ENCODE measurements at places on chromosomes 5 and 9. TPM values are rescaled to one million over a fixed set of nuclear protein-coding genes. Genes with fewer than 3 reads are reported as not detected.

DNA sequence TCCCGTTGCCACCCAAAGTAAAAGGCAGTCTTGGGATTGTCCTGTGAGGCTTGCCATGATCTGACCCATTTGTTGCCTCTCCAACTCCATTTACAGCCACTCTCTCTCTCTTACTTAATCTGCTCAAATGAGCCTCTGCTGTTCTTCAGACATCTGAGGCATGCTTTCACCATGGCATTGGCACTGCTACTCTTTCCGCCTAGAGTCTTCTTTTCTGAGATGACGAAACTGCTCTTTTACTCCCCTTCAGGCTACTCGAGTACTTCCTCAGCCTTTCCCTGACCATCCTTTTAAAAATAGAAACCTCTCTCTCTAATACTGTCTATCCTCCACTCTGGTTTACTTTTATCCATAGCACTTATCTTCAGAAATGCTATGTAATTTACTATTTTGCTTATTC lies 9.0 kb downstream of the FOCAD start:
- no peak for DNase-seq

GRCh38 chr9:77896938-77897667 lies 134.5 kb downstream of the GNAQ start:
- no peak for DNase-seq

Gene RC3H2
- 52.7 TPM for total RNA-seq

Gene CENPH
- total RNA-seq, result 36.2 TPM

DNA sequence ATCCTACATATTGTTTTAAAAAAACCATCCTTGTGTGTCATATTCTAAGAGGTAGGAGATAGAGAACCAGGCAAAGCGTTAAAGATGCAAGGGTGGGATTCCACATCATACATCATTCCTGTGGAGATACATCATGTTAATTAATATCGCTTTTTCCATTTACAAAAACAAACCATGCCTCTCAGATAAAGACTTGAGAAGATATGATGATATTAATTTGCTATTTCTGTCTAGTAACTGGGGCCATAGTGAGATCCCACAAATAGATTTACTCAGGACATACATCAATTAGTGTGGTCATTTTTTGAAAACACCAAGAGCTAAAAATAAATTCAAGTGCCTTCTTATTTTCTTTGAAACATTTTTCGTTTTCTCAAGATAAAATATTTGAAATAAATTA lies 165.4 kb upstream of the TARS1 start:
- DNase-seq, result no peak

DNA sequence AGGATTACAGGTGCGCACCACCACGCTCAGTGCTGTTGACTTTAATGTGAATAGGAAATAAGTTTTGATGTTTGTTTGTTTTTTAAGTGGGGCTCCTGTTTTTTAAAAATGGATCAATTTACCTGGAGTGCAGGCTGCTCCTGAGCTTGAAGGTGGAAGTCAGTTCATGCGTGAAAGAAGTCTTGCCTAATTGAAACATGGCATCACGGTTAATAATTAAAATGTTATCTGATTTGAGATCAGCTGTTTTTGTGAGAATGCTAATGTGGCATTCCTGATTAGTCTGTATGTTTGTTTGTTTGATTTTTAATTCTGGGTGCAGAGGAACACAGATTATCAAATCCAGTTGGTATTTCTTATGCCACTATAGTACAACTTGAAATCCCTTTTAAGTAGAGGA lies 6.5 kb downstream of the SFXN1 start:
- DNase-seq, result no peak

DNA sequence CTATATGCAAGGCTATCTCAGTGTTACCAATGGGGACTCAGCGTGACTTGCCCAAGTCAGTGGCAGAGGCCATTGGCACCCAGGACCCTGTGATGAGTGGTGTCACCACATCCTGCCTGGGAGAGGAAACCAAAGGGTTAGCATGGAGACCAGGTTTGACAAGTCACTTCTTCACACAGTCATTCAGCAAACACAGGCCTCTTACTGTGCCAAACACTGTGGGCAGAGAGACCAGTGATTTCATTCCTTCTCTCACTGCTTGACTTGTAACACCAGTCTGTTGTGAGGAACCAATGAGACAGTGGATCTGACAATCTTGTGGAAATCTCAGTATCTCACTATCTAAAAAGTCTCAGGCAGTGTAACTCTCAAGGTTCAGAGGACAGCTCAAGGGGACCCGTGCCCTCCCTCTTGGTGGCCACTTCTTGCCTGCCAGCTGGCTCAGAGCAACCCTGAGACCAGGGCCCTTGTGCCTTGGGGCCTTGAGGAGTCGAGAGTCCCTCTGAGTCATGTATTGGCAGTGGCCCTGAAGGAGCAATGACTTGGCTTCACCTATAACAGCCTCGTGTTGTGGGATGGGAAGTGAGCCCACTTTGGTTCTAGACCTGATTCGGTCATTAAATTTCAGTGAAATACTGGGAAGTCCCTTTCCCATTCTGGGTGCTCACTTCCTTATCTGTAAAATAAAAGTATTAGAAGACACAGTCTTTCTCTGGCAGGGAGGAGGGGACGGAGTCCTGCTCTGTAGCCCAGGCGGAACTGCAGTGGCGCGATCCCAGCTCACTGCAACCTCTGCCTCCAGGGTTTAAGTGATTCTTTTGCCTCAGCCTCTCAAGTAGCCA lies 1.6 kb downstream of the FABP6 start:
- peak; percentile 97 for DNase-seq

DNA sequence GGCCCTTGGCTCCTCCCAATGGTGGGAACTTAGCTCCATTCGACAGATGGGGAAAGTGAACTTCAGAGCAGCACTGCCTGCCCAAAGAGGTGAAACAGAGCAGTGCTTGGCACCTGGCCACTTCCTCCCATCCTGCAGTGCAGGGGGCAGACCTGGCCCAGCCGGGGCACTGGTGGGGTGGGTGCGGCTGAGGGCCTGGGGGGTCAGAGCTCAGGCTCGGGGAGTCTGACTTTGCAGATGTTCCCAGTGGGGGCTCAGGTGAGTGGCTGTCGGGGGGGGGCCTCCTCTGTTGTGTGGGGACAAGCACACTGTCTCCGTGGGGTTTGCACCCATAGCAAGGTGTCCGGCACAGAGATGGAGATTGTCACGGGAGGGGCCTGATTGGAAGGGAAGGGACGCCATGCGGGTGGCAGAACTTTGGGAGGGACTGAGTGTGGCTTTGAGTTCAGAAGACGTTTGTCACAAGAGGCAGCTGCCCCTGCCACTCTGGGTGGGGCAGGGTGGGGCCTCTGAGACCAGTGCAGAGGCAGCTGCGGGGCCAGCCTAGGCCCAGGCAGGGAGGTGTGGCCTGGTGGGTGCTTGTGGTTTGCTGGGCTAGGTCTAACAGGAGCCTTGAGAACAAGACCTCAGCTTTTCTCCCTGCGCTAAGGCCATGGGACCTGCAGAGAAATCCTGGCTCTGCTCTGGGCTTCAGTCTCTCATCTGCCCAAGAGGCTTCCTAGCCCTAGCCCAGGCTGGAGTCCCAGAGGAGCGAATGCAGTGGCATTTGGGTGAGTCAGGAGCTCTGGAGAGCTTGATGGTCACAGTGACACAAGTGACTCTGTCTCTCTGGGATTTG lies 2.5 kb downstream of the MYMK start:
- no peak for DNase-seq

- DNase-seq, result no peak
Observed at GRCh38 chr9:136235709-136236455, 9.7 kb downstream of the QSOX2 start.

DNA sequence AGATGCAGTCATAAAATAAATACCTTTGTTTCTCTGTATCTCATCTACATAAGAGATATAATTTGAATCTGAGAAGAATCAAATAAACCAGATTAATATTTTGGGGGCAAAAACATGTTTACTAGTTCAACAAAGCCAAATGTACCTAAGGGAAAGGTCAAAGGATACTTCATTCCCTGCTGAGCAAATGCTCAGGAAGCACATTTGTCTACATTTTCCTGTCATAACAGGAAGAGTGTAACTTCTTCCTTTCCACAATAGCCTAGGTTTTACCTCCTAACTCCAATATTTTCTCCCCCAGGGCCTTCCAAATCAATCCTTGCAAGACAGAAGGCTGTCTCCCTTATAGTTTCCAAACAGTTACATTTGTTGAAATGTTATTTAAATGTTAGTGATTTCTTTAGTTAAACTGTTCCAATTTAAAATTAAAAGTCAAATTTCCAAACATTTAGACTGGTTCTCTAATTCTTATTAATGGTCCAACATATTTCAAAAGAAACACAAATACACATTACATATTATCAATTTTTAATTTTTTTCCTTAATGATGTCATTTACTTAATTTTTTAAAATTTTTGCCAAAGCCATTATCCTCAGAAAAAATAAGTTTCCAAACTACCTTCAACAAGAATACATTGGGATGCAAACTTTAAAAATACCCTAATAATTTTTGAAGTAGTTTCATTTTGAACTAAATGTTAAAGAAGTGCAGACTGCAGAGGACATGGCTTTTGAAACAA lies 67.8 kb downstream of the MEF2C start:
- DNase-seq, result no peak

Gene C9
- not detected for total RNA-seq

DNA sequence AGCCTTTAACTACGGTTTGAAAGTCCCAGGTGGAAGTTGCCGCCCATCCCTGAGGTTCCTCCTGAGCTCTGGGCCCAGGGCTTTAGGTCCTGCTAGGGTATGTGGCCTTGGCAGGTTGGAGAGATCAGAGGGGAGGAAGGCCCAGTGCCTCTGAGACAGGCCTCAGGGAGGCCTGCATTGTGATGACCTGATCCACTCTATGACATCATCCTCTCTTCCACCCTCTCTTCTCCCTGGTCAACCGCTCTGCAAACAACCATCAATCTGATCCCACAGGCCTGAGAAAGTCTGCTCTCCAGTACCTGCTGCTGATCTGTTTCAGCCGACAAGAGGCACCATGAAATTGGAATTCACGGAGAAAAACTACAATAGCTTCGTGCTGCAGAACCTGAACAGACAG lies at the start of gene CCIN:
Gene CCIN, plus strand, starts transcription at position 223 of the 400 bp plus-strand sequence. Its CDS starts 115 bp downstream, at position 338.
- no peak for DNase-seq

Gene FBXO38
- 38.7 TPM for total RNA-seq

DNA sequence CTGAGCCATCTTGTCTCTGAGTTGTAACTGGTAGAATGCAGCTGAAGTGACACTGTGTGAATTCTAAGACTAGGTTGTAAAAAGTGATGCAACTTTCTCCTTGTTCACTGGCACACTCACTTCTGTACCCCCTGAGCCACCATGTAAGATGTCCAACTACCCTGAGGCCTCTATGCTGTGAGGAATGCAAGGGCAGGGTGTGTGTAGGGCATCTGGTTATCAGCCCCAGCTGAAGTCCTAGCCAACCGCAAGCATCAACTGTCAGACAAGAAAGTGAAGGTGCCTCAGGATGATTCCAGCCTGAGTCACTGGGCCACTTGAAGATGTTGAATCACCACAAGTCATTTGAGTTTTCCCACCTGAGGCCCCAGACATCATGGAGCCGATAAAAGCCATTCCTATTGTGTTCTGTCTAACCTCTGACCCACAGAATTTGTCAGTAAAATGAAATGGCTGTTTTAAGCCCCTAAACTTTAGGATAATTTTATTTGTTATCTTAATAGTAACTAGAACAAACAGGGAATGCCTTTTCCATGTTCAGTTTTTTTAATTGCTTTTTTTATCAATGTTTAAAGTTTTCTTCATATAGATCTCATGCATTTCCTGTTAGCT lies 18.7 kb upstream of the RHOBTB3 start:
- DNase-seq, result peak; percentile 100

DNA sequence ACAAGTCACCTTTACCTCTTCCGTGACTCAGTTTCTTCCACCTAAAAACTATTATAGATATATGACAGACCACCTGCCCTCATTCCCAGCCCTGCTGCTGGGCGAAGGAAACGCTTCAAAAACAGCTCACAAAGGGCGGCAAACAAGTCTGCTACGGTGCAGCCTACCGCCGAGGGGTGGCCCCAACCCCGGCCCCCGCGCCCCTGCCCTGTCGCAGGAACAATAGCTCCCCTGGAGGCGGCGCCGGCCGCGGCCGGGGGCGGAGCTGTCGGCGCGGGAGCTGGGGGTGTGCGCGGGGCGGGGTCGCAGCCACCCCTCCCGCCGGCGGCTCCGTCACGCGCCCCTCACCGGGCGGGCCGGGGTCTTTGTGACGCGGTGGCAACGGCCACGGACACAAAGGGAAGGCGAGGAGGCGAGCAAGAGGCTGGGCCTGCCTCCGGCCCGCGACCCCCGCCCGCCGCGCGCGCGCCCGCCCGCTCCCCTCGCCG lies at the start of gene TMEFF1:
Gene TMEFF1, plus strand, starts transcription at position 362 of the 488 bp plus-strand sequence. CDS start 396 bp downstream, outside the sequence.
- DNase-seq, result peak; percentile 41

Gene MLANA
- total RNA-seq, result not detected

DNA sequence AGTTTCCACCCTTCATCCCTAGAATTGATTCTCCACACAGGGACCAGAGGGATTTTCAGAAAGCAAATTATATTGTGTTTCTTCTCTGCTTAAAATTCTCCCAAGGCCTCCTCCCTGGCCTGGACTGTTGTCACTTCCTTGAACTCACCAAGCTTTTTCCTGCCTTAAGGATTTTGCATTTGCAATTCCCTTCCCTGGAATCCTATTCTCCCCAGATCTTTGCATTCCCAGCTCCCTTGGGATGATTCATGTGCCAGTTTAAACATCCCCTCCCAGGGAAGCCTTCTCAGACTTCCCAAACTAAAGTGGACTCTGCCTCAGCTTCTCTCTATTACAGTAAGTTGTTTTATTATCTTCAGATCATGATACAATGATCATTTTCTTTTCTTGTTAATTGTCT lies 35.2 kb upstream of the PDE8B start:
- no peak for DNase-seq

DNA sequence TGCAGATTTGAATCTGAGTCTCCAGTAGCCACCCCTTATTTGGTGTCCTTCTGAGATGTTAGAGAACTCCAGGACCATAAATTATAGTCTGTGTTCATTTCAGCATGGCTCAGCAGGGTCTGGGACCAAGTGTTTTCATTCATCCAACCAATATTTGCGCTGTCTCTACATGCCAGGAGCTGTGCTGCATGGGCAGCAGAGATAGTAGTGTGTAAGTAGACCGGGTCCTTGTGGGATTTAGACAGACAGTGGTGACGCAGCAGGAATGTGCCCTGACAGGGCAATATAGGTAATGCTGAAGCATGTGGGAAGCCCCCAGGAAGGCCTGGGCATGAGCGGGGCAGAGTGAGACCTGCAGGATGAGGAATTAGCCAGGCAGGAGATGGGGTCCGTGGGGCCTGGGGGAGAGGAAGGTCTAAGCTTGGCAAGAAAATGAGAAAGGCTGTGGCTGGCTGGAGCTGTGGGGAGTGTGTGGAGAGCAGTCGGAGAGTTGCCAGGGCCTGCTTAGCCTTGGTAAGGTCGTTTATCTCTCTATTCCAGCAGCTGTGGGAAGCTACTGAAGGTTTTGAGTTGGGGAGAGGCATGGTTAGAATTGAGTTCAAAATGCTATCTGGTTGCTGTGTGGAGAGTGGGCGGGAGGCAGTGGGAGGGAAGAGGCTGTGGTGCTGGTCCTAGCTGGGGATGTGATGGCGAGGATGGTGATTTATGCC lies 16.8 kb downstream of the STXBP1 start:
- no peak for DNase-seq

- DNase-seq, result peak; percentile 17
Observed at GRCh38 chr9:95438561-95439357, 78.0 kb downstream of the PTCH1 start.

Gene REEP2
- total RNA-seq, result 0.32 TPM

Gene IL4
- not detected for total RNA-seq

Gene C9orf50
- total RNA-seq, result 0.10 TPM

GRCh38 chr5:20572614-20573013 lies 584.6 kb upstream of the CDH18 start:
- DNase-seq, result peak; percentile 53

Data from M059J (cell line).